ENCODE measurements at places on chromosomes 12 and 14. TPM values are rescaled to one million over a fixed set of nuclear protein-coding genes. Genes with fewer than 3 reads are reported as not detected.

Gene ETFBKMT
- total RNA-seq: 0.53 TPM

Gene PTCSC3
- total RNA-seq: not detected

Gene IFNG-AS1
- not detected for total RNA-seq

Gene CPSF2
- total RNA-seq: 14.6 TPM

Gene P2RX2
- not detected for total RNA-seq

Gene RIPK3
- not detected for total RNA-seq

Gene RPS6KL1
- not detected for total RNA-seq

Gene SLC2A13
- 1.6 TPM for total RNA-seq

Gene CMKLR1
- total RNA-seq: not detected

Gene SMARCD1
- total RNA-seq: 55.7 TPM

Gene DHH
- not detected for total RNA-seq

Gene CACNA1C
- total RNA-seq: 17.0 TPM

Gene RBP5
- not detected for total RNA-seq

Gene KCNA1
- total RNA-seq: not detected

Gene HOXC13
- total RNA-seq: 6.0 TPM

Gene CYP46A1
- 0.22 TPM for total RNA-seq

Gene COPS7A
- total RNA-seq: 80.2 TPM

Gene B4GALNT3
- not detected for total RNA-seq

Gene TDRD9
- 2.2 TPM for total RNA-seq

Gene AMDHD1
- 0.41 TPM for total RNA-seq

Gene DBX2
- total RNA-seq: not detected

Gene WIF1
- total RNA-seq: not detected

Gene TAS2R42
- total RNA-seq: not detected

Gene LYZ
- total RNA-seq: not detected

Gene PSMA6
- 306 TPM for total RNA-seq

Gene RIMBP2
- total RNA-seq: 0.16 TPM

Gene GPRC5D
- total RNA-seq: not detected

Gene NAB2
- 21.6 TPM for total RNA-seq

Gene CLEC4C
- not detected for total RNA-seq

Gene DPPA3
- not detected for total RNA-seq

Gene PLCZ1
- total RNA-seq: not detected

Gene GPD1
- not detected for total RNA-seq

Gene EXOC5
- total RNA-seq: 75.9 TPM

Gene KRT77
- not detected for total RNA-seq

Gene INHBC
- total RNA-seq: 0.18 TPM
